ENCODE measurements at places on chromosomes 11 and 22.

GRCh38 chr22:35099883-35100282 lies 33.9 kb downstream of the ISX start:
- DNase-seq = no peak

DNA sequence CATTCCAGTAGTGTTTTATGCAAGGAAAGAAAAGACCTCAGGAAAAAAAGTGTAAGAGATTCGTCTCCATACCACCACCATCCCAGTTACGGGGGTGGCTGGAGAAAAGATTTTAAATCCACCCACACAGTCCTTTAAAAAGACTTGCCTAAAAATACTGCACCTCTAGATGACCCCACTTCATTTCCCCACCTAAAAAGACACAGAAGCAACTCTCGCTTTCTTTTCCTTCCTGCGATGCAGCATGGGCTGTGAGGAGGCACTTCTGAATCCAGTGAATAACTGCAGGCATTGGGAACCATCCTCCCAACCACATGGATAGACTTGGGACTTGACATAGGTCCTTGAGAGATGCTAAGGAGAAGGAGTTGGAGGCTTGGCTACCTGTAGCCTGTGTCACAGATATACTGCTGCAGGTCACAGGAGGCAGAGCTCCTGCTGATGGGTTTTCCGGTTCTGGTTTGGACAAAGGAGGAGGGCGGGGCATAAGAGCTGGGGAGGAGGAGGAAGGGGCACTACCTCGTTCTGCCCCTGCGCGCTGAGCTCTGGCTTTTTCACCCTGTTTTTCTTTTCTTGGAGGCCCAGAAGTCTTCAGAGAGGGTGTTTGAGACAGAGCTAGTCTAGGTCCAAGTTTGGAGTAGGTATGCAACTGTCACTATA lies 285.9 kb downstream of the NTM start:
- no peak for DNase-seq

DNA sequence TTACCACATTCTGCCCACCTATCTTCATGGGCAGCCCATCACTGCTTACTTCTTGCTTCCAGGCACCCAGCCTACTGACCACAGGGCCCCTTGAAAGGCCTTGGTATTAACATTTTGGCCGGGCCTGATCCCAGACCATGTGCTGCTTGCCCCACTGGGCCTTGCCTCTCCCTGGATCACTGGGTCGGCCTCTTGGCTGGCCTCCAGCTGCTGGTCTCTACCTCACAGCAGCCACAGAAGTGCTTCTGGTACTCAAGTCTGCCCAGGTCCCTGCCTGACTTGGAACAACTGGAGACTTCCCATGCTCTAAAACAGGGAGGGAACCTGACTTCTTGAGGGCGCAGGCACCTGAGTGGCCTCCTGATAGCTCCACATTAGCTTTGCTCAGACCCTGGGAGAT lies 63.6 kb downstream of the THAP12 start:
- no peak for DNase-seq

DNA sequence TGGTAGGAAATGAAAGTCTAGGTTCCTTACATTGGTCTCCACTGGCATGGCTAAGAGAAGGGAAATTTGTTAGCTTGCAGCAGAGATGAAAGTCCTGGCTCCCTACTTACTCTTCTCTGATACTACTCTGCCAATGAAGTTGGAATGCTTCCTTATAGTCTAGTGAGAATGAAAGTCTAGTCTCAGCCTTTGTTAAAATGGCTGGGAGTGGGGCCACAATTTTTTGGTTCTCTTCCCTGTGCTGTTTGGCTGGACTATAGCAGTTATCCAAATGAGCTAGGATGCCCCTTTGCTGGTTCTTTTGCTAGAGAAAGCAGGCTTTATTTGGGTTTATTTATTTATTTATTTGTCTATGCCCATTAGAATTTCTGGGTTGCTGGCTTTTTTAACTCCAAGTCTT lies 414.3 kb downstream of the AASDHPPT start:
- no peak for DNase-seq

- no peak for DNase-seq
Observed at GRCh38 chr11:59776210-59777066, 21.3 kb downstream of the STX3 start.

DNA sequence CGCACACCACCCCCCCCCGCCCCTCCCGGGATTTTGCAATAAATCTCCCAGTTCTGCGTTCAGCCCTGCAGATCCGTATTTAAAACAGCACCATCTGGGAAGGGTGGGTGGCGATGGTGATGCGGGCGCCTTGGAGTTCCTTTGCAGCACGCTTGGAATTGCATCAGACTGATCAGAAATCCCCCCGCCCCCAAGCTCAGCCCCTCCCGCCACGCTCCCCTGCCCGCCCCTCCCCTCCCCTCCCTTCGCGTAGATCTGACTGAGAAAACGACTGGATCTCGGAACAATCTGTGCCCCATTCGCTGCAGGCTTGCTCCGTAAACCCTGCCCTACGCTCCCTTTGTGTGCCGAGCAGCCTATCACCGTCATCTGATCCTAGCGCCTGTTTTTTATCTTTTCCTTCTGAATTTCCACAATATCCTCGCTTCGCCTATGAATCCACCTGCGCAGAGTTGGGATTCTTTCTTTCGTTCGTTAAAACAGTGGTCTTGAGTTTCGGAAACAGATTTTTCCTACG lies 18.1 kb upstream of the BDNF start:
- DNase-seq = no peak

DNA sequence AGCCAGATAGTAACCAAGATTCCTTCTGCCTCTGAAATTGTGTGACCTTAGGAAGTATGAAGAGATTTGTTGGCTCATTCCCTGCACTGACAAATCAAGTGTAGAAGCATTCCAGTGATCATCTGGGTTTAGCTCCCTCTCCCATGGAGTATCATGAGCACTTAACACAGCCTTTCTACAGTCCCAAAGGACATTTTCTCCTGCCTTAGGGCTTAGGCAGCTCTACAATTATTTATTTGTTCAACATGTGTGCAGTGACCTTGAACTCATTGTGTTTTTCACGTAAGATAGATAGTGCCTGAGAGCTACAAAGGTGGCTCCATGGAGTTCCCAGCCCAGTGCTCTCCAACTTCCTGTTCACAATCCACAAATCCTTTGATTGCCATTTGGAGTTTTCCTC lies 94.8 kb upstream of the FAT3 start:
- no peak for DNase-seq

DNA sequence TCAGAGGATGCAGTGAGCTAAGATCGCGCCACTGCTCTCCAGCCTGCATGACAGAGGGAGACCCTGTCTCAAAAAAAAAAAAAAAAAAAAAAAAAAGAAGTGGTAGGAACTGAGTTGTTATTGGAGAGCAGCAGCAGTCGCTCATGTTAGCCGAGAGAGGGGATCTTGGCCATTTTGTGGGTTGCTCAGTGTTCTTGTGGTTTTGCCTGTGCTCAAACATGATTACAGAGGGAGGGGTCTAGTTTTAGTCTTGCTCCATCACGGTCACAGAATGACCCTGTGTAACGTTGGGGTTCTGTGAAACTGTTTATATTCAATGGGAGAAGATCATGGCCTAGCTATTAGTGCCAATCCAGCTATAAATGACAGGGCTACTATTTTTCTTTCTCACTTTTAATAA lies 1.9 kb downstream of the DPAGT1 start:
- DNase-seq = no peak

DNA sequence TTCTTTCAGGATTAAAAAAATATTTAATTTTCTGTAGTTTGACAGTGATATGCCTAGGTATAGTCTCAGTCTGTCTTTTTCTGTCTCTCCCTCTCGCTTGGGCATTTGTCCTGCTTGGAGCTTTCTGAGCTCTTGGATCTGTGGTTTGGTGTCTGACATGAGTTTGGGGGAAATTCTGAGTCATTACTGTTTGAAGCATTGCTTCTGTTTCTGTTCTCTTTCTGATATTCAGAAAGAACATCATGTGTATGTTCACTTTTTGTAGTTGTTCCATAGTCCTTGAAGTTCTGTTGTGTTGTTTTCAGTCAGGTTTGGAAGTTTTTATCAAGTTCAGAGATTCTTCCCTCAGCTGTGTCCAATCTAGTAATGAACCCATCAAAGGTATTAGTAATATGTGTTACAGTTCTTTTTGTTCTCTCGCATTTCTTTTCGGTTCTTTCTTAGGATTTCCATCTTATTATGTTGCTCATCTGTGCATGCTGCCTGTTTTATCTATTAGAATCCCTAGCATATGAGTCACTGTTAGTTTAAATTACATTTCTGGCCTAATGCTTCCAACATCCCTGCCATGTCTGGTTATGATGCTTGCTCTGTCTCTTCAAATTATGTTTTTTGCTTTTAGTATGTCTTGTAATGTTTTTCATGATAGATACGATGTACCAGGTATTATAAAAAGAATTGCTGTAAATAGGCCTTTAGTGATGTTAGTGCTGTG lies 48.4 kb downstream of the DDX10 start:
- DNase-seq = no peak

DNA sequence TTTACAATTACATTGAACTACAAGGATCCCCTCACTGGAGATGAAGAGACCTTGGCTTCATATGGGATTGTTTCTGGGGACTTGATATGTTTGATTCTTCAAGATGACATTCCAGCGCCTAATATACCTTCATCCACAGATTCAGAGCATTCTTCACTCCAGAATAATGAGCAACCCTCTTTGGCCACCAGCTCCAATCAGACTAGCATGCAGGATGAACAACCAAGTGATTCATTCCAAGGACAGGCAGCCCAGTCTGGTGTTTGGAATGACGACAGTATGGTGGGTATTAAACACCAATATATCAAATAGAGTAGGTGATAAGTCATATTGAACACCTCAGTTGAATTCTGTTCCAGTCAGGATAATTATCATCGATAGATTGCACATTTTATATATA lies 4.4 kb downstream of the FBXO7 start:
- no peak for DNase-seq

GRCh38 chr11:62788991-62789390 lies 1.8 kb downstream of the TMEM179B start:
- DNase-seq = no peak

- DNase-seq = no peak
Observed at GRCh38 chr11:107457205-107457557, 444 bp downstream of the CWF19L2 start.

- no peak for DNase-seq
Observed at GRCh38 chr11:77883775-77884174, 62.8 kb downstream of the AAMDC start.

GRCh38 chr11:7435176-7435575 lies 50.1 kb upstream of the OLFML1 start:
- DNase-seq = no peak

GRCh38 chr11:7154881-7155361 lies 66.1 kb downstream of the RBMXL2 start:
- DNase-seq = no peak

DNA sequence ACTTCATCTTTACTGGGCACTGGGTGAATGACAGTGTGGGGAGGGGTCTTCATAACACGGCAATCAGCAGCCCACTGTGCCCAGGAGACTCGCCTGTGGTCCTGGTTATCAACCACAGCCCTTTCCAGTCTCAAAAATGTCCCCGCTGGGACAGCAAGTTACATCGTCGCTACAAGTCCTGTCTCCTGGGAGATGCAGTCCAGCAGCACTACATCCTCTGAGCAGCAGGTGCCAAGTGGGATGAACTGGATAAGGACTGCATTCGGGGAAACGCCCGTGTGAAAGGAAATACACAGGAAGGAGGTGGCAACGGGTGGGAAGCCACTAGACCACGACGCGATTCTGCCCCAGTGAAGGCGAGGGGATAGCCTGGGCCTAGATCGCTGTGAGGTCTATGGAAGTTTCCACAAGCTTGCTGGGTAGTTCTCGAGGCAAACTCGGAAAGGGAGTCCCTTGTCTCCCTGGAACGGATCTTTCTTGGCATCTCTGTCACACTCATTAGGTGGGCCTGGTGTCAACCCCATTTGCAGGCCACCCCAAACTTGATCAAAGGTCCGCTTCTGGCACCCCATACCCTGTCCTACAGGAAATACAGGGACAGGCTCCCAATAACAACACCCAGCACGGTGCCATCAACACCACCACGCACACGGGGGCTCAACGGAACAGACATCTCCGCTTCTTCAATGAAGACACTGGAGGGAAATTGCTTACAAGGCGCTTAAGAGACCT lies 4.4 kb downstream of the ASCL2 start:
- no peak for DNase-seq

GRCh38 chr11:1879342-1879940 lies 12.3 kb downstream of the PRR33 start:
- DNase-seq = no peak

DNA sequence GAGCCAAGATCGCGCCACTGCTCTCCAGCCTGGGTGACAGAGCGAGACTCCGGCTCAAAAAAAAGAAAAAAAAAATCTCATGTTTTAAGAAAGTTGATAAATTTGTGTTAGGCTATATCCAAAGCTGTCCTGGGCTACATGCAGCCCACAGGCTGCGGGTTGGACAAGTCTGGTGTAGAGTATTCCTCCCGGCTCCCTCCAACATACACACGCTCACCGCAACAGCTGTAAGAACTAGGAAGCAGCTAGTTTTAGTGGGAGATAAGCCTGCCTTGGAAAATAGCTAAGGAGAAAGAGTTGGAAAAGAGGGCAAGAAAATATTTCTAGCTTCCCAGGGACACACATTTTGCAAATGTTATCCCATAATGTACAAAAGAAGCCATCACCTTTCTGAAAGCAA lies 46.6 kb downstream of the CELF1 start:
- DNase-seq = no peak
